ENCODE measurements at places on chromosomes 4 and X.

GRCh38 chrX:150897421-150898320, 797 bp downstream of the CD99L2 start:
- no peak for DNase-seq

DNA sequence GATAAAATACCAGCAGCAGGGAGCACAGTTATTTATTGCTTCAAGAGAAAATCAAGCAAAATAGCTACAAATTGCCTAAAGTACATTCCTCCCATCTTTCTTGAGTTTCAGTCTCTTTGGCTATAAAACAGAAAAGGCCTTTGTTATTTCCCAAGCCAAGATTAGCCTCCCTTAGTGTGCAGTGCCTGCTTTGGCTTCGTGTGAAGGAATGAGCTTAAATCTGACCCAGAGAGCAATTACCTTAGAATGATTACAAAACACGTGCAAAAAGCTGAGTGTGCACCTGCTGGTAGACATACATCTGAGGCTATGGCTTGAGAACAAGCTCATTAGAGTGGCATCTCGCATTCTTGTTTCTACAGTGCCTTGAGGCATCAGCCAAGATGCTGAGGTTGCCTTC, 250.8 kb downstream of the C4orf33 start:
- no peak for DNase-seq

- DNase-seq: no peak
These were observed 204.7 kb downstream of the SPRY1 start for GRCh38 chr4:123600987-123601904.

- peak; percentile 0 for DNase-seq
These were observed 46.6 kb downstream of the SHROOM2 start for GRCh38 chrX:9832811-9833210.

DNA sequence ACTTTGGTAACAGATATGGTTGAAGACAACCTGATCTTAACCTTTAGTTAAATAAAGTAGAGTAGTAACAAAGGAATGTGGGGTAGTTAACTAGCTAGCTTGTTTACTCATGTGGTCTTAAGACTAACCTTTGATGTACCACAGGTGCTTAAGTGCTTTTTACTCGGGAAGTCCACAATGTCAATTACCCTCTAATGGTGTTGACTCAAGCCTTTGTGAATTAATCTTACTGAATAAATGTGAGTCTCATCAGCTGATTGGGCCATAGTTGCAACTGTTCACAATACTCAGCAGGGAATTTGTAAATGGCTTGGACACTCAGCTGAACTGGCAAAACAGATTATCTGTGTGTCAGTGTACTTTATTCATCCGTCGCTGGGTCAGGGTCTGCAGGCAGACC, 119.0 kb upstream of the UGT8 start:
- DNase-seq: no peak

DNA sequence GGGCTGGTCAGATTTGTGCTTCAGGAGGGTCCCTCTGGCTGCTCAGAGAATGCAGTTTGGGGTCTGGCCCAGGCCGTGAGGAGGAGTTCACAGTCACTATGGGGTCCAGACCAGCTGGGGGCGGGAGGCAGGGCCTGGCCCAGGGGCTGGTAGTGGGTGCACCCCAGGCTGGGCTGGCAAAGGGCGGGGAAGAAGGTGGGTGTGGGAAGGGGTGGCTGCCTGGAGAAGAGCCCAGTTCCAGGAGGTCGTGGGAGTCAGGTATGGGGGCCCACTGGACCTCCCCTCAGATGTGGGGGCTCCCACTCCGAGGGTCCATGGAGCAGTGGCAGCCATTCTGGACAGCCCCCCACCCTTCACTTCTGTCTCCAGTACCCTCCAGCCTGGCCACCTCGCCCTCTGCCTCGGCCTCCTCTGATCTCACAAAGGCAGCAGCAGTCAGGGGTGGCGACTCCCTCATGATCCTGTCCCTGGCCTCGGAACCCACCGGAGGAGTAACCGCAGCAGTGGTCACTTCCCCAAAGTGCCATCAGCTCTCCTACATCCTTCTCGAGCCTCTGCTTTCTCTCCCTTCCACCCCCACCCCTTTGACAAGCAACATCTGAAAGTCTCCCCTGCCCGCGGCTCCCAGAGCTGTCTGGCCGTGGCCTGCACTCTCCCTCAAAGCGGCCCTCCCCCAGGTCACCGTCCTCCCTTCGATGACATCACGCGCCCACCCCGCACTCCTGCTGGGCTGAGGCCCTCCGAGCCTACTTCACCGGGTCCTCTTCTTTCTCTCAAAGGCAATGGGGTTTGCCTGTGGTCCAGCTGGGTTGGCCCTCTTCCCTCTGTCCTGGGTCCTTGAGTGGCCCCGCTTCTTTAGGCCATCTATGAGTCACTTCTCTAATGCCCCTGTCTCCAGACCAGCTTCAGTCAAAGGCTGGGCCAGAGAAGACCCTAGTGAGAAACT, 1.7 kb upstream of the SLC6A8 start:
- no peak for DNase-seq

DNA sequence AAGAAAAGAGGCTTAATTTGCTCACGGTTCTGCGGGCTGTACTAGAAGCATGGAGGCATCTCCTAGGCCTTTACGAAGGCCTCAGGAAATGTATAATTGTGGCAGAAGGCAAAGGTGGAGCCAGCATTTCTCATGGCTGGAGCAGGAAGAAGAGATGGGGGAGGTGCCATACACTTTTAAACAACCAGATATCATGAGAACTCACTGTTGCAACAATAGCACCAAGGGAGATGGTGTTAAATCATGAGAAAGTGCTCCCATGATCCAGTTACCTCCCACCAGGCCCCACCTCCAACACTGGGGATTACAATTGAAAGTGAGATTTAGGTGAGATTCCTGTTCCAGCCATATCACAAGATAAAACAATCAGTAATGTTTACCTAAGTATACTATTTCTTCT, 45.5 kb downstream of the MTHFD2L start:
- DNase-seq: no peak

GRCh38 chr4:138184886-138185285, 57.3 kb downstream of the SLC7A11 start:
- DNase-seq: no peak
